ENCODE measurements at places on chromosomes 11 and 22.

GRCh38 chr11:8729837-8730696 is 47.5 kb downstream of the RPL27A start:
- no peak for DNase-seq

- no peak for DNase-seq
Measured at GRCh38 chr22:47408409-47408808, 646.0 kb downstream of the TBC1D22A start.

- no peak for DNase-seq
Measured at GRCh38 chr11:11788063-11788710, 53.6 kb upstream of the USP47 start.

GRCh38 chr11:116267146-116267545 is 505.6 kb downstream of the BUD13 start:
- DNase-seq: no peak

GRCh38 chr11:121372671-121373429 is 79.3 kb upstream of the SORL1 start:
- peak; percentile 65 for DNase-seq

Measured in GM20000 (cell line).